H7 (cell line): ENCODE measurements at places on chromosomes 4 and X. TPM values are rescaled to one million over a fixed set of nuclear protein-coding genes. Genes with fewer than 3 reads are reported as not detected.

SUPT20HL1 gene
- not detected in 2 replicates for total RNA-seq

- DNase-seq, result no peak
Observed at GRCh38 chr4:73817341-73817740, 19.1 kb upstream of the CXCL6 start.

- DNase-seq, result peak; percentile 12
Observed at GRCh38 chrX:86946569-86946968, 571.0 kb upstream of the KLHL4 start.

PCDH11X gene
- 15.4 and 47.7 TPM in 2 replicates for total RNA-seq

GRCh38 chrX:10952619-10953018, 158.5 kb upstream of the HCCS start:
- DNase-seq, result no peak

GRCh38 chr4:102501447-102501696, 213 bp downstream of the NFKB1 start:
- DNase-seq, result peak; percentile 71

DRD5 gene
- total RNA-seq, result not detected in 2 replicates

GRCh38 chrX:129653971-129654651, 645 bp downstream of the APLN start:
- peak; percentile 83 for DNase-seq

DNA sequence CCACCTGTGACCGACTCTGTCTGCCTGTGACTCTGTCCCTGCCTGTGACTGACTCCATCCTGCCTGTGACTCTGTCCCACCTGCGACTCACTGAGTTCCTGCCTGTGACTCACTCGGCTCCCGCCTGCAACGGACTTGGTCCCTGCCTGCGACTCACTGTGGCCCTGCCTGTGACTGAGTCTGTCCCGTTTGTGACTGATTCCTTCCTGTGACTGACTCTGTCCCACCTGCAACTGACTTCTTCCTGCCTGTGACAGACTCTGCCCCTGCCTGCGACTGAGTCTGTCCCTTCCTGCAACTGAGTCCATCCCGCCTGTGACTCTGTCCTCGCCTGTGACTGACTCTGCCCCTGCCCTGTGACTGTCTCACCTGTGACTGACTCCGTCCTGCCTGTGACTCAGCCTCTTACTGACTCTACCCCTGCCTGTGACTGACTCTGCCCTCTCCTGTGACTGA, 9.6 kb upstream of the UVSSA start:
- DNase-seq, result no peak

DNA sequence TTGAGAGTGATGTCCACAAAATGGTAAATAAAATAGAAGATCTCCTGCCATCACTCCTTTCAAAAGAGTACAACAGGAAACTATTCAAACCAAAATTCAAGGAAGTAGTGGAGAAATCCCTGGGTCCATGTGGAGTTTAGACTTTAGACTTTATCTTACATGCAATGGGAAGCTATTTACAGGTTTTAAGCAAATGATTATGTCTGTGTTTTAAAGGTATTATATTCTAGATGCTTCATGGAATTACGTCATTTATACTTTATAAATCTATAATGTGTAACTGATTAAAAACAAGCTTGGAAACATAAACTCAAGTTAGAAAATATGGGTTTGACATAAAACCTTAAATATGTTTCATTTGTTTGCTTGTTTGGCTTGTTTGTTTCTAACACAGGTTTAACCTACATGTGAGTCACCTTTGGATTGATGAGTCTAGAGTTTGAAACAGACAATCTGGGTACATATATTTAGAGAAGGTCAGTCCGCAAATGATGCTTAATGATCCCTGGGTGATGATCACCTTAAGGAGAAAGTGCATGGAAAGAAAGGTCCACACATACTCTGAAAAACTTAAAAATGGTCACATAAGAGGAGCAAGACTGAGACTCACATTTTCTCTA, 519.6 kb upstream of the AGA start:
- no peak for DNase-seq

DNA sequence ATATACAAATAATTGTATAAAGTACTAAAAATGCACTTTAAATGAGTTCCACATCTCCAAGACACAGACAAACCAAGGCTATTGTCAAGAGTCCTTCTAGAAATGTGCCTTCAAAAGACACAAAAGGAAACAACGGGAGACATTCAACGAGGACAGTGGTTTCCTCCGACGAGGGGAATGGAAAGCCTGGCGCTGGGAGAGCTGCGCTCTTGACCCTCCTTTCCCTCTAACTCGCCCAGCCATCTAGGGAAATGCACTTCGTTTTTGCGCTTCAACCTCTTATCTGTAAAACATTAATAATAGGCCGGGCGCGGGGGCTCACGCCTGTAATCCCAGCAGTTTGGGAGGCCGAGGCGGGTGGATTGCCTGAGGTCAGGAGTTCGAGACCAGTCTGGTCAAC, 37.0 kb downstream of the ZFP42 start:
- peak; percentile 73 for DNase-seq

CITED1 gene
- 1.3 and 1.4 TPM in 2 replicates for total RNA-seq

VCX2 gene
- total RNA-seq, result not detected in 2 replicates

USP27X gene
- 2.5 and 4.1 TPM in 2 replicates for total RNA-seq

GRCh38 chr4:17771284-17771908, 10.0 kb downstream of the FAM184B start:
- DNase-seq, result no peak

GRCh38 chrX:71450433-71451106, 82.3 kb upstream of the OGT start:
- no peak for DNase-seq

GRCh38 chr4:151784706-151785105, 23.9 kb upstream of the GATB start:
- no peak for DNase-seq

- DNase-seq, result no peak
Observed at GRCh38 chrX:55624403-55624802, 1.2 kb downstream of the FOXR2 start.

GRCh38 chr4:56408978-56409377, 21.7 kb upstream of the AASDH start:
- no peak for DNase-seq

CDKN2AIP gene
- total RNA-seq, result 17.0 and 19.7 TPM in 2 replicates

DNA sequence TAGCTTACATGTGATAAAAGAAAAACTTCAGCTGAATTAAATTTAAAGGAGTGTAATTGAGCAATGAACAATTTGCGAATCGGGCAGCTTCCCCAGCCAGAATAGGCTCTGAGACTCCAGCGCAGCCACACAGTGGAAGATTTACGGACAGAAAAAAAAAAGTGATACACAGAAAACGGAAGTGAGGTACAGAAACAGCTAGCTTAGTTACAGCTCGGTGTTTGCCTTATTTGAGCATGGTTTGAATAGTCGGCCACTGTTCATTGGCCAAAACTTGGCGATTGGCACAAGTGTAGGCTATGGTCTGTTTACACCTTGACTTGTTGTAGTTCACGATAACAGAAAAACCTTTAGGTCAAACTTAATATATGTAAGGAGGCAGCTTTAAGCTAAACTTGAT, 16.7 kb upstream of the SUPT20HL1 start:
- no peak for DNase-seq

DNA sequence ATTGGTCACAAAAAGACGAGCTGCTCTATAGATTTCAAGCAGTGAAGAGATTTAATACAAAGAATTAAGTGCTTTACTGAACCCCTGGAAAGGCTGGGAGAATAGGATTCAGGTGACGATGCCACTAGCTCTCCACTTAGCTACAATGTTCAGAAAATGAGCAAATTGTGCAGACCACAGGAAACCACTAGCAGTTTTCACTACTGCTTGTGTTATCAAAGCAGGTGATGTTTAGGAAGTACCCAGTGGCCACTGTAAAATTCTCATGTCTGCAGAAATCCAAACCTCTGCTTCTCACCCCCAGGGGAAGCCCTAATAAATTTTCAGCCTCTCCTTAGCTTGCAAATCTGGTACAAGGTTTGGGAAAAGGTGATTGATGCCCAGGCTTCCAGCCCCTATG, 165.1 kb downstream of the IL1RAPL1 start:
- DNase-seq, result no peak

- DNase-seq, result no peak
Observed at GRCh38 chrX:137848266-137848905, 282.5 kb downstream of the ZIC3 start.

DUSP21 gene
- total RNA-seq, result not detected in 2 replicates

GRCh38 chr4:127007305-127007704, 625.5 kb upstream of the INTU start:
- no peak for DNase-seq

- DNase-seq, result no peak
Observed at GRCh38 chr4:37837446-37837845, 11.0 kb downstream of the PGM2 start.

DNA sequence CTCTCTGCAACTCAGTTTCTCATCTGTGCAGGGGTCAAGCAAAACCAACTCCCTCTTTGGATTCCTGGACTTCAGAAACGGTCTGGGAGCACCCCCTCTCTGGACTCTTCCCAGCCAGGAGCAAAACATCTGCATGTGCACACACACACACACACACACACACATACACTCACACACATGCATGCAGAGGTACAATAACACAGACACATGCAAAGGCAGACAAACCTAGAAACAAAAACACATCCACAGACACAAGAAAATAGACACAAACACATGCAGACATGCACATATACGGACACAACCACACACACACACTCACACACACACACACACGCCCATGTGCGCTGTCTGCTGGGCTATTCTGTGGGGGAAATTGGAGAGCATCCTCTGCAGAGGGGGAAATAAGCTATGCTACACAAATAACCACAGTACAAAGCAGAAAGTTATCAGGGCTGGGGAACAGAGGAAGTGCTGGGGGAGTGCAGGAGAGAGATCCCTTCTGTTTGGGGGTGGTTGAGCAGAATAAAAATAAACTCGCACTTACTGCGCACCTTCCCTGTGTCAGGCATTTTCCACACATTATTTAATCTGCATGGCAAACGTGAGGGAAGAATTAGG, 19.9 kb downstream of the IQSEC2 start:
- no peak for DNase-seq

LRCH2 gene
- total RNA-seq, result 4.5 and 7.5 TPM in 2 replicates
